ENCODE measurements at places on chromosomes 1 and 21.
A peak's percentile ranks its signal among the peaks of the same experiment; 100 is the strongest.

DNA sequence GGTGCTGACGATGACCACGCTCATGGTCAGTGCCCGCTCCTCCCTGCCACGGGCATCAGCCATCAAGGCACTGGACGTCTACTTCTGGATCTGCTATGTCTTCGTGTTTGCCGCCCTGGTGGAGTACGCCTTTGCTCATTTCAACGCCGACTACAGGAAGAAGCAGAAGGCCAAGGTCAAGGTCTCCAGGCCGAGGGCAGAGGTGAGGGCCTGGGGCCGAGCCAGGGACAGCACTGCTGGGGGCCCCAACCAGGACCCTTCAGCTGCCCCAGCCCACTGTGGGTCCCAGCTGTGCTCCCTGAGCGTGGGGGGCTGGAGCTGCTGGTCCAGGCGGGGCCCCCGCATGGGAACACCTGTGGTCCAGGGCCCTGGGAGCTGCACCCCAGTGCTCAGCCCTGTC lies 10.4 kb downstream of the GABRD start:
- no peak for DNase-seq

DNA sequence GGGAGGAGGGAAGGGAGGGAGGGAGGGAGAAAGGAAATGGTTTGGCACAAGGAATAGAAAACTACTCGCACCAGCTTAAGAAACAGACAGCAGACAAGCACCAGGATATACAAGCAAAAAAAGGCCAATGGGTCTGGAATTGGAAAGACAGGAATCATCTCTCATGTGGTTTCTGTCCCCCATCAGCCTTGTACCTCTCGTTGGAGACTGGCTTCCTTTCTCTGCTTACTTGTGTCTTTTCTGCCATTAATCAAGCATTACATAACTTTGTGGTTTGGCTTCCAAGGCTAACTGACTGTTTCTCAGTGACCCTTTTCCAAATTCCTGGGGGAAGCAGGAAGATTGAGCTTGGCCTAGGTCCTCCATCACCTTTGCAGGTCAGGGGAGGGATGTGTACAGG lies 11.8 kb upstream of the RALGPS2 start:
- DNase-seq, result no peak

GRCh38 chr1:94156096-94156625 lies 35.2 kb upstream of the ABCA4 start:
- DNase-seq, result no peak

GRCh38 chr1:113630340-113631327 lies 128.7 kb downstream of the PHTF1 start:
- DNase-seq, result no peak

GRCh38 chr1:36070349-36070748 lies 13.5 kb upstream of the TEKT2 start:
- DNase-seq, result no peak

DNA sequence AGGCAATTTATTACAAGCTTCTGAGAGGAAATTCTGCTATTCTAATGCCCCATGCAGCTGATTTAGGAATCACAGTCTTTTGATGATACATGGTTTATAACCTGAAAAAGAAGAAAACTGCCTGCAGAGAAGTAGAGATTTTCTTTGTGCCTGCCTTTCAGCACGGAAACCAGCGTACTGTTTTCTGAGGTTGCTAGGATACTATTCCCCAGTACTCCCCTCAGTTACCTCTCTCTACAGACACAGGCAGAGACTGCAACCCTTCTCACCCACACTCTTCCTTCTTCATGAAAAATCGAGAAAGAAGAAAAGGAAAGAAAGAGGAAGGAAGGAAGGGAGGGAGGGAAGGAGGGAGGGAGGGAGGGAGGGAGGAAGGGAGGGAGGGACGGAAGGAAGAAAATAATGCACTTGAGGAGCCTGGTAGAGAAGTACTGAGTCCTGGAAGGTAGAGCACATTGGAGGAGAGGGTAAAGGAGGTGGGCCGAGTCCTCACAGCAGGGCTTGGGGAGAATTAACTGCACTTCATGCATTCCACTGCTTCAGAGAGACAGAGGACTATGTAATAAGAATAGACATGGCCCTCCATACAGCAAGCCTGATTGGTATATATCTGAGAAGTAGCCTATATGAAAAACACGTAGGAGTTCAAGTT lies 21.9 kb downstream of the RGS2 start:
- DNase-seq, result no peak

- no peak for DNase-seq
Observed at GRCh38 chr1:19066874-19067181, 110.4 kb upstream of the IFFO2 start.

- no peak for DNase-seq
Observed at GRCh38 chr1:110781525-110781924, 91.4 kb upstream of the CD53 start.

- DNase-seq, result no peak
Observed at GRCh38 chr1:3368711-3369445, 85.6 kb upstream of the ARHGEF16 start.

DNA sequence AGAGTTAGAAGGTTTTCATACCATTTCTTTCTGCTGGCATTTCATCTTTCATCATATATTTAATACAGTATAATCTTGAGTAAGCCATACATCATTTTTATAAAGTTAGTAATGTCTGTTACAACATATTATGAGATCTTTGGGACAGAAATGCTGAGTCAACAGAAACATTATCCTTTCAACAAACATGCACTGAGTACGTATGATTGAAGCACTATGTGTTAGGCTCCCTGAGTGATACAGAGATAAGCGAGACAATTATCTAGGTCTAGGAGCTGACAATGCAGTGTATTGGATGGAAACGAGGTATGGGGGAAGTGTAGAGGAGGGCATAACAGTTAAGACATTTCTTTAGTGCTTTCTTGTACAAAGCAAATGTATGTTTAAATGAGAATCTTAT lies 19.7 kb upstream of the GPR52 start:
- DNase-seq, result no peak

DNA sequence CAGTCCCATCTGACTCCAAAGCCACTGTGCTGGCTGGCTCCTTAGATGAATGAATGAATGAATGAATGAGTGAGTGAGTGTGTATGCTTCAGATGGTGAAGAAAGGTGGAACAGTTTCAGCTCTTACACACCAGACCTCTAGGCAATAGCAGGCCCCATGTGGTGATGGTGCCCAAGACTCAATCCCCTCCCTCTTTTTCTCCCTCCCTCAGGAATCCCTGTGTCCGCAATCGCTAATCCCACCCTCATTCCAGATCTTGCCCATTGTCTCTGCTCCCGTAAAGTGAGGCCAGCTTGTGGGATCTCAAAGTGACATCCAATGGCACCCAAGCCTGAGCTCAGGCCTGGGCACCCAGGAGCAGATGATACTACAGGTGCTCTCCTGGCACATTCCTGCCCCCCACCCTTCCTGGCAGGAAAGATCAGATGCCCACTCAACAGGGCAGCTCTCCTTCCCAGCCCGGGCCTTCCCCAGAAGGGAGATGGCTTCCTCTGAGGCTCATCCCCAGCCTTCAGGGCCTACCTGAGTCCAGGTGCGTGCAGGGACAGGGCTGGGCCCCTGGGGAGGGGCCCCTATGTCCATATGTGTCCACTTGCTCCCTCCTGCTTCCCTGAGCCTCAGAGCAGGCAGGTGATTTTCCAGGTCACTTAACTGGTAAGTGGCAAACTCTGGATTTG lies 106.4 kb downstream of the HMGB4 start:
- no peak for DNase-seq

- no peak for DNase-seq
Observed at GRCh38 chr1:58765441-58765840, 18.4 kb downstream of the JUN start.

DNA sequence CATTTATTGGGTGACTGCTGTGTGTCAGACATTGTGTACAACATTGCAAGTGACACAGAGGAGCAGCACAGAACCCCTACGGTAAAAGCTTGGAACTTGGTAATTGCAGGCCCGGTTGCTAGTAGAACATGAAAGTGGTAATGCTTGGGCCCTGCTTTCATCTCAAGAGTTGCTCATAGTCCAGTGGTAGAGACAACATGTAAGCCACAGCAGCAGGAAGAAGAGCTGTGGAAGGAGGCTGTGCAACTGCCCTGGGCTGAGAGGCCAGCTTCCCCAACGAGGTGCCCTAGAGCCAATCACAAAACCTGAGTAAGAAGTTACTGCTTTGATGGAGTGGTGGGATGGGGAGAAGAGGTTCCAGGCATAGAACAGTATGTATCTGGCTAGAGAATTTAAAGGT lies 18.4 kb downstream of the CNIH4 start:
- no peak for DNase-seq

- no peak for DNase-seq
Observed at GRCh38 chr21:36386031-36386642, 945 bp downstream of the CHAF1B start.

GRCh38 chr1:12296623-12297022 lies 66.8 kb downstream of the VPS13D start:
- DNase-seq, result no peak

DNA sequence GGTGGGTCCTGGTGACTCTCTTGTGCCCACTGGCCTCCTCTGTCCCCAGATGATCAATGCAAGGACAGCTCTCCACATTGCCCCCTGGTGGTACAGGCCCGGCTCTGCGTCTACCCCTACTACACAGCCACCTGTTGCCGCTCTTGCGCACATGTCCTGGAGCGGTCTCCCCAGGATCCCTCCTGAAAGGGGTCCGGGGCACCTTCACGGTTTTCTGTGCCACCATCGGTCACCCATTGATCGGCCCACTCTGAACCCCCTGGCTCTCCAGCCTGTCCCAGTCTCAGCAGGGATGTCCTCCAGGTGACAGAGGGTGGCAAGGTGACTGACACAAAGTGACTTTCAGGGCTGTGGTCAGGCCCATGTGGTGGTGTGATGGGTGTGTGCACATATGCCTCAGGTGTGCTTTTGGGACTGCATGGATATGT lies 10.8 kb downstream of the ADAMTSL4 start:
- no peak for DNase-seq

- DNase-seq, result no peak
Observed at GRCh38 chr1:178224358-178224757, 130.5 kb downstream of the RASAL2 start.

DNA sequence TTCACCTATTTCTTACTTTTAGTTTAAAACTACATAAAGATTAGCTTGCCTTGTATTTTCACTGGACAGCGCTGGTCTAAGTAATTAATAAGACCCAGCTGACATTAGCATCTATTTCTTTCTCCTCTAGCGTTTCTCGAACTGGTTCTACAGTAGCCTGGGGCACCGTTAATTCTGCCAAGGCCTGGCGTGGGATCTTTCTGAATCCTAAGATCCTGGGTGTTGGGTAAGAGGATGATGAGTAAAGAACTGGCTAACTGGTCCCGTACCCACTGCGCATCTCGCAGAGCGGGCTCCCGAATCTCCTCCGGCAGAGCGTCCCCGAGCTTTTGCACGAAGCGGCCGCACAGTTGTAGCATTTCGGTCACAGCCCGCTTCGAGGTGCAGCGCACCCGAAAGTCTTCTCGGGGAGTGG lies 309 bp downstream of the NSL1 start:
- DNase-seq, result peak; percentile 27

GRCh38 chr21:29335720-29336119 lies 37.0 kb downstream of the BACH1 start:
- DNase-seq, result no peak

DNA sequence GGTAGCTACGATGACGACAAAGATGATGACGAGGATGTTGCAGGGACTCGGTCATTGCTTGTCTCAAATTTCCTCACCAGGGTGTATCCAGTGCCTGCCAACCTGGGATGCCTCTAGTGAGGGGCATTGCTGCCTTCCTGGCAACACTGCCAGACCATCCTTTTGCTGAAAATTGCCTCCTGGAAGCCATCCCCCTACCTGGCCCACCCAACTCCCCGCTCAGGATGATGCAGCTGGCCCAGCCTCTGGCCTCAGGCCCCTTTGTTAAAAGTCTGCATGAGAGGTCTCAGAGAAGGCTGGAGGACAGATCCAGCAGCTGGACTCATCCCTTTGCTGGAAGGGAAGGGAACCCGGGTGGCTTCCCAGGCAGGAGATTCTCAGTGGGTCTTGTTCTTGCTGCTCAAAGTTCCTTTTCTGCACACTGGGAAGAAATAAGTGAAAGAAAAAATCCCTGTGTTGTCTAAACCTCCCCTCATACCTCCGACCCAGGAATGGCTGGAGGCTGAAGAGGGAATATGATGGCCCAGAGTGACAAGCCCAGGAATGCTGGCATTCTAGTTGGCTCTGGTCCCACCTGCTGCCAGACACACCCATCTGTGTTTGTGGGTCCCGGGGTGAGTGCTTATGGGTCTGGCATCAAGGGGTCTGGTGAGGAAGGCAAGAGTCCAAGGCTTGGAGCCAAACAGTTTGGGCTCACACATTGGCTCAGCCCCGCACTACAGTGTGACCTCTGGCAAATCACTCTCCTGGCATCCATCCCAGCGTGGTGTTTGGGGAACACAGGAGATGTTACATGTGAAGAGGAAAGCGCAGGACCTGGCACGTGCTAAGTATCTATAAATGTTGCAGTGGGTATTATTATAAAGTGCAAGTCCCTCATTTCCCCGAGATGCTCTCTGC lies 6.7 kb upstream of the FNDC5 start:
- DNase-seq, result no peak

GRCh38 chr1:185787238-185787637 lies 53.0 kb downstream of the HMCN1 start:
- no peak for DNase-seq

- no peak for DNase-seq
Observed at GRCh38 chr1:187051618-187052232, 223.0 kb downstream of the PLA2G4A start.

GRCh38 chr1:3914911-3915310 lies 14.8 kb upstream of the C1orf174 start:
- no peak for DNase-seq

DNA sequence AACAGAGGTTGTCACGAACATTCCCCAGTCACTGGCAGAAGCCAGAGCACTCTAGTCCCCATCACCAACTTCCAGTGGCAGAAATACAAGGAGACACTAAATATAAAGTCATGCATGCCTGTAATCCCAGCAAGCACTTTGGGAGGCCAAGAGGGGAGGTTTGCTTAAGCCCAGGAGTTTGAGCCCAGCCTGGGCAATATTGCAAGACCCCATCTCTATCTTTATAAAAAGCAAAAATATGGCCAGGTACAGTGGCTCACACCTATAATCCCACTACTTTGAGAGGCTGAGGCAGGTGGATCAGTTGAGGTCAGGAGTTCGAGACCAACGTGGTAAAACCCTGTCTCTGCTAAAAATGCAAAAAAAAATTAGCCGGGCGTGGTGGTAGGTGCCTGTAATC lies 6.4 kb downstream of the CYB5RL start:
- no peak for DNase-seq

- DNase-seq, result no peak
Observed at GRCh38 chr1:178160736-178161475, 67.0 kb downstream of the RASAL2 start.

GRCh38 chr1:203625628-203626019 lies 1.0 kb upstream of the ATP2B4 start:
- DNase-seq, result peak; percentile 26

DNA sequence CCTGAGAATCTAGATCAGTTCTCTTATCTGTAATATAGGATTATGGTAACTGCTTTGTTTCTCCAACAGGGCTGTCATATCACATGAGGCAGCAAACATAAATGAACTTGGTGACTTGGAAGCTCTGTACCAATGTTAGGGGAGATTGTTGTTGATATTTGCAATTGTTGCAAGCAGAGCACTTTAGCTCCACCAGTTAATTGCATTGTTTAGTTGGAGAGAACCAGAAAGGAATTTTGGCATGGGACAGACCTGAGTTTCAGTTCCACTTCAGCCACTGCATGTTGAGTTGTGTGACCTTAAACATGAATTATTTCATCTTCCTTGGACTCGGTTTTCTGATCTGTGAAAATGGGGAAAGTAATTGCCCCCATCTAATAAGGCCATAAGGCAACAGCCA lies 142.3 kb upstream of the JUN start:
- no peak for DNase-seq

All from NCI-H1436 treated with DMSO at 0.1 percent for 48 hours (cell line).